ENCODE measurements at places on chromosomes 13 and 19. TPM values are rescaled to one million over a fixed set of nuclear protein-coding genes. Genes with fewer than 3 reads are reported as not detected.

The NCR1 gene
- total RNA-seq: not detected

GRCh38 chr19:35008891-35009341, 8.8 kb downstream of the GRAMD1A start:
- DNase-seq: no peak

GRCh38 chr19:55095260-55096060, 19.8 kb downstream of the EPS8L1 start:
- DNase-seq: no peak

- DNase-seq: no peak
These were observed 413.3 kb downstream of the KCTD12 start for GRCh38 chr13:76472916-76473315.

- DNase-seq: no peak
These were observed 10.1 kb downstream of the FOSB start for GRCh38 chr19:45477713-45478453.

DNA sequence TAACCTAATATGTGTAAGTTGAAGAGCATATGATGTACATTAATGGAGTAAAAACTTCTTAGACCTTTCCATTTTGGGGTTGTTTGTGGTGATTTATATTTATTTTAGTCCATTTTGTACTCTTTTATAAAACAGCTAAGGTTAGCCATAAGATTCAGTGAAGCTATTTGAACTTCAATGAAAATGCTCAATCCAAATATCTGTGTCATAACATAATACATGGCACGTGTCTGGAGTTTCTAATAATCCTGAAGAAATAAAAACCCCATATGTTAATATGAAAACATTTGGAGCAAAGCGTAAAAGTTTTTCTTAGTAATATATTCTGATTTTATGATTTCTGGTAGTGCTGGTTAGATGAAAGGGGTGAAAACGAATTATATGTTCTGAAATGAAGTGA, 1729.7 kb downstream of the PCDH9 start:
- no peak for DNase-seq

The PRR36 gene
- not detected for total RNA-seq

DNA sequence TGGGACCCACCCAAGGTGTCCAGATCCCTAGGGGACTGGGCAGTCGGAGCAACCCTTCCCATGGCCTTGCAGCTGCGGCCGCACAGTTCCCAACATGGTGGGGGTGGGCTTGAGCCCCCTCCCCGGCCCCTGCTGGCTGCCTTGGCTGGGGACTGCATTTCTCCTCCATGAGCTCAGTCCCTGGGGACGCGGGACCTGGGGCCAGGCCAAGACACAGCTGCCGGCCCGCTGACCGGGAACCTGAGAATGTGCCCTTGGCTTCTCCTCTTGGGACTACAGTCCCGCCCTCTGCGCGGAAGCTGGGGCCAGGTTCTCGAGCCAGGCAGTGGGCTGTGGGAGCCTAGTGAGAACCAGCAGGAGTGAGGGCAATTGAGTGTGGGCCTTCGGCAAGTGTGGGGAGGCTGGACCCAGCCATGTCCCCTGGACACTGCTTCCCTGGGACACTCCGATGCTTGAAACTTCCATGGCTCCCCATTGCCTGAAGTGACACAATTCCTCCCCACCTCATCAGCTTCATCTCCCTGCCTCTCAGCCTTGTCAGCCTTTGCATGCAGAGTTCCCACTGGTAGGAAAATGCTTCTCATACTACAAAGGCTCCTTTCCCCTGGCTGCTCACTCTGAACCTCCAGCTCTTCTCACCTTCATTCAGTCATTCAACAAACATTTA, 13.1 kb upstream of the NOTCH3 start:
- no peak for DNase-seq

The ADGRE2 gene
- 0.10 TPM for total RNA-seq

The CYSLTR2 gene
- not detected for total RNA-seq

The CRX gene
- not detected for total RNA-seq

The ZGLP1 gene
- 1.3 TPM for total RNA-seq

GRCh38 chr13:75800545-75800944, 164.4 kb downstream of the LMO7 start:
- DNase-seq: no peak

The OVOL3 gene
- not detected for total RNA-seq

DNA sequence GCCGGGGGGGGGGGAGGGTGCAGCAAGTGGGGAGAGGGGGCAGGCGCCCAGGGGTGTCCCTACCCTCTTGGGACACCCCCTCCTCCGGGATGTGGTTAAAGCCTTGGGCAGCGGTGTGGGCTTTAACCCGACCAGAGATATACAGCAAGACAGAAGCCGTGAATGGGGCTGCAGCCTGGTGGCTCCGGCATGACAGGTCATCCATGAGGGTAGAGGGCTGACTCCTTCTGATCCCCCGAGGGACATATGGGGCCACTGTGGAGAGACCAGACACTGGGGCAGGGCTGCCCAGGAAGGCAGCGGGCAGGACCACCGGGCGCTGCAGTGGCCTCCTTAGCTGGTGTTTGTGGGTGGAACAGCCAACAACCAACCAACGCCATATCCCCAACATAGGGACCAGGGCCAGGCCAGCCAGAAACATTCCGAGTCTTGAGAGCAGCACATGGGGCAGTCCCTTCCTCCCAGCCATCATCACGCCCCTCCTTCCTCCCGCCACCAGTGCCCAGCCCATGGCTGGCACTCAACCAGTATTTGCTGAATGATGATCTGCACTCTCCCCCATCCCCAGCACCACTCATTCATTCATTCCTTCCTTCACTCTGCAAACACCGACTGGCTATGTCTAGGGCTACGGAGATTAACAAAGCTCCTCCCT, 18.2 kb downstream of the ELAVL1 start:
- no peak for DNase-seq

- no peak for DNase-seq
These were observed 1476.7 kb downstream of the UQCRFS1 start for GRCh38 chr19:27736225-27736624.

Data from glomerular endothelial cell (primary cell).